ENCODE measurements at places on chromosomes 16 and 17. TPM values are rescaled to one million over a fixed set of nuclear protein-coding genes. Genes with fewer than 3 reads are reported as not detected.

CD300H gene
- 0.38 TPM for total RNA-seq

KRT40 gene
- total RNA-seq, result 0.09 TPM

SCGB1C2 gene
- total RNA-seq, result not detected

GDE1 gene
- total RNA-seq, result 19.7 TPM

SLC22A31 gene
- 0.33 TPM for total RNA-seq

PYCARD gene
- total RNA-seq, result 55.3 TPM

TNFRSF17 gene
- total RNA-seq, result 3.3 TPM

OR1F1 gene
- not detected for total RNA-seq

GPRC5B gene
- 1.5 TPM for total RNA-seq

SBK1 gene
- total RNA-seq, result 2.0 TPM

AOC3 gene
- total RNA-seq, result 1.2 TPM

ZNF689 gene
- total RNA-seq, result 7.3 TPM

NOL11 gene
- 72.4 TPM for total RNA-seq

DNA sequence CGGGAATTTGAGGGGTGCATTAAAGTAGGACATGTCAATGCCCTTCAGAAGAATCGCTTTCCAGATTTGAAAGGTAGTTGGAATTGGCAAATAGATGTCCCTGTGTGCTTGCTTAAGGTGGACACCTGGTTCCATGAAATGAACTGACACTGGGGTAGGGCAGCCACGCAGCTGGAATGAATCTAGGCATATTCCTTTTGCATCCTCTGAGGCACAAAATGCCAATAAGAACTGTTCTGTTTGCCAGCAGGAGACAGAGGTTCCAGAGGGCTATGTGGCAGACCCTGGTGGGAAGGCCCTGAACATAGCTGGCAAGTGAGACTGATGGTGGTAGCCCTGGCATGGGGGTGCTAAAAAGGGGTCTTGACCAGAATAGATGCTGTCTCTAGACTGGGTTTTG is 61.5 kb downstream of the SLC6A2 start:
- H3K36me3 ChIP-seq, result no peaks in the 10 kb centered on the region
- no peak overlapping the region for H3K27ac ChIP-seq
- H3K4me3 ChIP-seq, result no peak overlapping the region
- H3K4me1 ChIP-seq, result no peaks in the 10 kb centered on the region
- no peaks in the 10 kb centered on the region for H3K27me3 ChIP-seq

DNA sequence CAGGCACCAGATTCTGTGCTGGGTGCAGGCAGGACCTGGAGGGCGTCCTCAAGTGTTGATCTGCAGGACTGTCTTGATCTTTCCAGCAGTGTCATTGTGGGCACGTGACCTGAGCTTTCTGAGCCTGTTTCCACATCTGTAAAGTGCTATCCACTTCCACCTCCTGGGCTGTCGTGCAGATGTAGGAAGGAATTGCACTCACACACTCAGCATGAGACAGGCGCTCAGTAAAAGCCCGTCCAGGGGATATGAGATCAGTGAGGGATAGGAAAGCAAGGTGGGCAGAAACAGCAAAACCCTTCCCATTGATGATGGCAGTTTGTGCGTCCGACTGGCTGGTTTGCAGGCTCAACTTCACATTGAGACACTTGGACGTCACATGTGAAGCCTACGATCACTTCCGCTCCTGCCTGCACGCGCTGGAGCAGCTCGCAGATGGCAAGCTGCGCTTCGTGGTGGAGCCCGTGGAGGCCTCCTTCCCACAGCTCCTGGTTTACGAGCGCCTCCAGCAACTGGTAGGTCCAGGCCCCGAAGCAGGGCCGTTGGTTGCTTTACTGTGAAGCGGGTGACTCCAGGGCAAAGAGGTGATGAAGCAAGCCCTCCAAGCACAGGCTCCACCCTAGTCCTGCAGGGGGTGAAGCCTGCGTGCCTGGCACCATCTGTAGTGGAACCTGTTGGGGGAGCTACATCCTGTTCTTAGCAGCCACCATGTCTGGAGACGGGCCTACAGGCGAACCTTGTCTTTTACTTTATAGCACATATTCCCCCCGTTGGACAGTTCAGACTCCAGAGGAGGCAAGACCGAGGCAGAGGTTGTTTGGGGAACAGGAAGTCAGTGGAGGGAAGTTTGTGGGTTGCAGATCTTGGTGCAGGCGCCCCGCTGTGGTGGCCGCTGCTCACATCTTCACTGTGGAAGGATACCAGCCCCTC is 23.0 kb downstream of the METTL22 start:
- no peak overlapping the region for H3K4me3 ChIP-seq
- H3K4me1 ChIP-seq, result no peaks in the 10 kb centered on the region
- no peak overlapping the region for H3K27ac ChIP-seq
- H3K36me3 ChIP-seq, result peaks cover 78% of the 10 kb centered on the region

DNA sequence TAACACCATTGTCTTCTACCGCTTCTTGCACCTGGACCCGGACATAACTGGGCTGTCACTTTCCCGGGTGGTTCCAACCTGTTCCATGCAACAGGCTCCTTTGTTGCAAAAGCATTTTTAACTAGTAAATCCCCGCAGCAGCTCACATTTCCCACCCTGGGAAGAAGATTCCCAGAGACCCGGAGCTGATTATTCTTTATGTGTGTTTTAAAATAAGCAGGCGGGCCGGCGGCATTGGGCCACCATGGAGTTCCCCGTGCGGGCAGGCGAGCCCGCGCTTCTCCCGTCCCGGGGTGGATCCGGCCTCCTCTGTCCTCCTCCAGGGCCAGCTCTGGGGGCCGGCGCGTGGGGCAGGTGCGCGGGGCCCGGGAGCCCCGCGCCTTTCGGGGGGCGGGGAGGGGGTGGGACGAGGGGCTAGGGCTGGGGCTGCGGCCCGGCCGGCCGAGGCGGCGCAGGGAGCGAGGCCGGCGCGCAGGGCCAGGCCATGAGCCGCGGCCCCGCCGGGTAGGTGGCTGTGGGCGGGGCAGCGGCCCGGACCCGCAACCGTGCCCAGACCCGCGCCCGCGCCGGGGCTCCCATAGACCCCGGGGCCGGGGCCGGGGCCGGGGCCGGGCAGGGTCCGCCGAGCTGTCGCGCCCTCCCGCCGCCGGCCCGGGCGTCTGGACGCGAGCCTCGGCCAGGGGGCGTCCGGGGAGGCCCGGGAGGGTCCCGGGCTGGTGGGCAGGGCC is 1.7 kb downstream of the CRAMP1 start:
- peaks cover 24% of the 10 kb centered on the region for H3K4me1 ChIP-seq
- peak overlapping the region; percentile 75 for H3K4me3 ChIP-seq
- H3K27me3 ChIP-seq, result peaks cover 39% of the 10 kb centered on the region
- no peak overlapping the region for H3K27ac ChIP-seq

- H3K27ac ChIP-seq, result no peak overlapping the region
- H3K4me1 ChIP-seq, result no peaks in the 10 kb centered on the region
- H3K36me3 ChIP-seq, result no peaks in the 10 kb centered on the region
- H3K27me3 ChIP-seq, result peaks cover 8% of the 10 kb centered on the region
- H3K4me3 ChIP-seq, result no peak overlapping the region
Observed at GRCh38 chr16:68458101-68458500, 9.8 kb upstream of the SMPD3 start.

DNA sequence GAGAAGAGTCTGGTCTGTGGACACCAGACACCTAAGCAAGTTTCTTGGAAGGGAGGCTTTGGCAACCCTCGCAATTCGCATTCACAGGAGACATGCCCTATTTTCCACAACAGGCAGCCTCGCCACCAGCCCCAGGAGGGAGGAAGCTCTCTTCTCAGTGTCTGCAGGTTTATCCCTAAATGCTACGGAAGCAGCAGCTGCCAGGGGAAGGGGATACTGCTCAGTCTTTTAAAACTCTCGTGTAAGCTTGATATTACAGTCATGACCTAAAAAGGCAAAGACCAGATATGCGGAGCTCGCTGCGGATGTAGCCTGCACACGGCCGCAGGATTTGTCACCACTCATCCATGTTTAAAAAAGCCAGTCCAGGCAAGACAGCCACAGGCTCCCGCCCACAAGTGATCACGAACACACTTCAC is 159.2 kb upstream of the RPH3AL start:
- no peak overlapping the region for H3K4me3 ChIP-seq
- peaks cover 10% of the 10 kb centered on the region for H3K4me1 ChIP-seq
- no peaks in the 10 kb centered on the region for H3K36me3 ChIP-seq
- no peak overlapping the region for H3K27ac ChIP-seq
- DNase-seq, result no peak

DNA sequence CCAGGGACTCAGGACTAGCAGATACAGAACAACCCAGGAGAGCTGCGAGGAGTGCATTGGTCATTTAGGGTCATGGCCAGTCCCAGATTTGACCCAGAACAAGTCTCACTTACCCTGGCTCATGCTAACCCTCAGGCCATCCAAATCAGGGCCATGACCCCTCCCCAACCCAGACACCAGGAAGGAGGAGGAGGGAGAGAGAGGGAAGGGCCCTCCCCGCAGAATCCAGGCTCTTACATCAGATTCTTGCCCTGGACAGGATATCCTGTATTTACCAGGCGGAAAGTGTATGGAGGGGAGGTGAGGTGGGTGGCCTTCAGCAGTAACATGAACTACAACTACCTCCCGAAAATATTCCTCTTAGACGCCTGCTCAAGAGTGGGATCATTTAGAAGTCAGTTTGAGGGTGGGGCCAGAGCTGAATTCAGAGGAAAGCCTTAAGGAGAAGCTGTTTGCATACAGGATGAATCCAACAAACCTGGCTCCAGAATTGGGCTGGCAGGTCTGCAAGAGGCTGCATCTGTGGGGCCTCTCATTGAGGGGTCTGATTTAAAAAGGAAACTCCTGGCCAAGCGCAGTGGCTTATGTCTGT is 2.1 kb downstream of the VAT1 start:
- no peak overlapping the region for H3K27ac ChIP-seq
- no peak overlapping the region for H3K4me3 ChIP-seq
- DNase-seq, result no peak
- no peaks in the 10 kb centered on the region for H3K27me3 ChIP-seq
- peaks cover 17% of the 10 kb centered on the region for H3K36me3 ChIP-seq

GRCh38 chr16:70582280-70582978 is 58.8 kb downstream of the SF3B3 start:
- no peaks in the 10 kb centered on the region for H3K36me3 ChIP-seq
- no peaks in the 10 kb centered on the region for H3K4me1 ChIP-seq
- H3K27me3 ChIP-seq, result no peaks in the 10 kb centered on the region
- H3K4me3 ChIP-seq, result no peak overlapping the region
- H3K27ac ChIP-seq, result no peak overlapping the region

DNA sequence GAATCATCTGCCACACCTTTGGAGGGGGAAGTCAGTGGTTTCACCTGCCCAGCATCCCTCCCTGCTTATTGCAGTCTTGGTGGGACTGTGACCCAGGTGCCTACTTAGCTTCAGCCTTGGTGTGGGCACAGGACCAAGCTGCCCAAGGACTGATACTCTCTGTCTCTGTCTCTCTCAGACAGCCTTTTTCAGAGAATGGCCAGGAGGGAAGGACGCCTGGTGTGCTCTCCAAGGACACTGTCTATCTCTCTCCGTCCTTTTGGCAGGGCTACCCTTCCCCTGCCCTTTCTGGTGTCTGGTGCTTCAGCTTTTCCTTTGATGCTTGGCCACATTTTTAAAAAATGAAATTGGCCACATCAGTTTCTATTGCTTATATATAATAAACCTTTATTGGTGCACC is 19.6 kb downstream of the PIK3R6 start:
- DNase-seq, result no peak
- no peak overlapping the region for H3K27ac ChIP-seq
- peaks cover 3% of the 10 kb centered on the region for H3K4me1 ChIP-seq
- H3K27me3 ChIP-seq, result no peaks in the 10 kb centered on the region

DNA sequence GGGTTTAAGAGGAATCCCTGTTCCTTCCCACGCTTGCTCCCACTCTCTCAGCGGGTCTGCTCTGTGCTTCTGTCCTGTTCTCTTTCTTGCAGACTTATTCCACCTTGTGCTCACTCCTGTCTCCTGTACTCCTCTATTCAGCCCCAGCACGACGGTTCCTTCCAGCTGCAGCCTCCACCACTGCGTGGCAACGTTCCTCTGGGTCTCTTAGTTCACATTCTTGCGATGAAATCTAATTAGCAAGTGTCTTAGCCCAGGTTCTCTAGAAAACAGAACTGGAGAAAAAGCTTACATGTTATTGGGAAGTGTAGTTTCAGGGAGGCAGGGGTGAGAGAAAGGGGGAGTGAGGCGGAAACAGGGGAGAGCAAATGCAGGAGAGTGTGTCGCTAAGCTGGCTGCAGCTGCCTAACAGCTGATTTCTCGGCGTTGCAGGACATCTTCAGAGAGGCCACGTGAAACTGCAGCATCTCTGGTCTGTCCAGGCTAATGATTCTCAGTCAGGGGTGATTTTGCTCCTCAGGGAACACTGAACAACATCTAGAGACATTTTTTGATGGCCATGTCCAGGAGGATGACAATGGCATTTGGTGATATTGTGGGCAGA is 213.2 kb upstream of the NLRP1 start:
- H3K27me3 ChIP-seq, result peaks cover 4% of the 10 kb centered on the region
- H3K36me3 ChIP-seq, result no peaks in the 10 kb centered on the region

GRCh38 chr17:67532326-67532871 is 155.3 kb downstream of the PITPNC1 start:
- H3K27me3 ChIP-seq, result no peaks in the 10 kb centered on the region
- no peak overlapping the region for H3K27ac ChIP-seq
- no peaks in the 10 kb centered on the region for H3K4me1 ChIP-seq
- H3K36me3 ChIP-seq, result no peaks in the 10 kb centered on the region
- no peak for DNase-seq

DNA sequence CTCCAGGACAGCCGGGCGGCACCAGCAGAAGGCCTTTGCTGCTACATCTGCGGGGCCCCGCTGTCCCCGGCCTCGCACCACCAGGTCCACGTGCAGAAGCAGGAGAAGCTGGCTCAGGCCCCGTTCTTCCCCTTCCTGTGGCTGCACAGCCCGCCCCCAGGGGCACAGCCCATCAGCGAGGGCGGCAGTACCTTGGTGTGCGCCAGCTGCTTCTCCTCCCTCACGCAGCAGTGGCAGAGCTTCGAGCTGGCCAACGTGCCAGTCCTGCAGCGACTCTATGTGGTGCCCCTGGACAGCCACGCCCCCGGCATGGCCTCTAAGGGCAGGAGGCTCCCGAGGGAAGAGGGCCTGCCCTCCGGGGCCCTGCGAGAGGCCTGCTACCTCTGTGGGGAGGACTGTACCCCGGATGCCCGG is 58.3 kb upstream of the CIBAR2 start:
- H3K27me3 ChIP-seq, result peaks cover 88% of the 10 kb centered on the region
- no peaks in the 10 kb centered on the region for H3K36me3 ChIP-seq
- no peak for DNase-seq
- no peak overlapping the region for H3K4me3 ChIP-seq
- H3K27ac ChIP-seq, result no peak overlapping the region

- peaks cover 19% of the 10 kb centered on the region for H3K36me3 ChIP-seq
- no peak overlapping the region for H3K27ac ChIP-seq
- H3K4me1 ChIP-seq, result no peaks in the 10 kb centered on the region
- DNase-seq, result no peak
- no peak overlapping the region for H3K4me3 ChIP-seq
Observed at GRCh38 chr17:80129006-80129565, 17.8 kb downstream of the EIF4A3 start.

- H3K4me1 ChIP-seq, result no peaks in the 10 kb centered on the region
- H3K27ac ChIP-seq, result no peak overlapping the region
- H3K27me3 ChIP-seq, result no peaks in the 10 kb centered on the region
- H3K36me3 ChIP-seq, result no peaks in the 10 kb centered on the region
Observed at GRCh38 chr16:69514356-69514755, 51.4 kb upstream of the NFAT5 start.

All from thymus (tissue), 14 donors.